Hippocampal formation (tissue), 2 donors: ENCODE measurements at places on chromosomes 5 and 9.

DNA sequence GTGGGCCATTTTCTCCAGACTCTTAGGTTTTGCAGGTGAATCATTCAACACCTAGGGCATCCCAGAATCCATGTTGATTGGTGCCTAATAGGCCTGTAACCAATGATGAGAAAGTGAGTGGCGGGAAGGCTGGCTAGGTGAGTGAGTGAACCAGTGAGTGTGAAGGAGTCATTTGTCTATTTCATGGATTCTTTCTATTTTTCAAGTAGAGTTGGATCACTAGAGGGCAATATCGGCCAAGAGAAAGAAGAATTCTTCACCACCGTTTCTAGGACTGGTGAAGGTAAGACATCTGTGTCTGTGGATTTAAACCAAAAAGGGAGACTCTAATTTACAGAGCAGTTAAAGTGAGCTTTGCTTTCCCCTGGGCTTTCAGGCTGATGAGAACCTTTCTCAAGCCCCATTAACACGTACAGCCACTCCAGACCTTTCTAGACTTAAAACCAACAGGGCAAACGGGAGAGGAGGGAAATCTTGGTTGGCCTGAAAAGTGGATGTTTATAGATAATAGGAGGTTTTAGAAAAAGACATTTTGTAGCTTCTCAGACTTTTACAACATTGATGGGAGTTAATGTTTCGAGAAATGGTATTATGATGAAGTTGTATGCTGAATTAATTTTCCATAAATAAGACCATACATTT lies 114.3 kb upstream of the IL12B start:
- peak; percentile 55 for DNase-seq

GRCh38 chr9:101184813-101185278 lies 156.3 kb downstream of the PLPPR1 start:
- DNase-seq = no peak

DNA sequence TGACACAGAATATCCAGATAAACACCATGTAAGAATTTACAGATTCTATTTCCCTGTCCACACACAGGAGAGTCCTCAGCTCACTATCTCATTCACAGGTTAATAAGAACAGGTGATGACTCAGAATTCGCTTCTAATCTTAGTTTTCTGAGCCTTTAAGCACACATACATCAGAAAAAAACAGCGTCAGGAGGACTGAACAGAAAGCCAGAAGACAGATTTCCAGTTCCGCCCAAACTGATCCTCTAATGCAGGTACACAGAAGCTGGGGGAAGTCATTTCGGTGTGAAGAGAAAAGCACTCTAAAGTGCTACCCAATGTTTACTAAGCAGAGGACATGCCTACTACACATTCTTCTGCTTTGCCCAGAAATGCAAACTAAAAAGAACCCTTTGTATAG lies 1.6 kb downstream of the CEMIP2 start:
- DNase-seq = no peak

GRCh38 chr5:14944996-14945395 lies 73.4 kb upstream of the ANKH start:
- DNase-seq = no peak

GRCh38 chr9:121661328-121661727 lies 9.9 kb downstream of the DAB2IP start:
- no peak for DNase-seq

- DNase-seq = no peak
These were observed 33.3 kb downstream of the MTRR start for GRCh38 chr5:7902201-7902600.

DNA sequence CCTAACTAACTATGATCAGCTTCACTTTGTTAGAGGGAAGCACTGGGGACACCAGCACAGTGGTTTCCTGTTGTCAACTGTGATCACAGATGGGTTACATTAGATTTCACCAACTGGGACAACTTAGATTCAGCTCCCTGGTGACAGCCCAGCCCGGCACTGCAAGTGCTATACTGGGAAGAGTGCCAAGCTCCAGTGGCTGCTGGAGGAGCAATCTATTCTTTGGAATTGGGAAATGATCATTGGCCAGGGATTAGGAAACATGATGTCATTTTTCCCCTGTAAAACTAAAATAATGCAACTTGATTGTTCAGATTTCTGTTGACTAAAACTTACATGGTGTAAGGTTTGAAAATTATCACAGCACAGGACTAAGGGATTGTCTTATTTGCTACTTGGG lies 33.2 kb downstream of the PTGR1 start:
- DNase-seq = no peak

- no peak for DNase-seq
These were observed 17.3 kb downstream of the MAMDC2 start for GRCh38 chr9:70060883-70061507.

DNA sequence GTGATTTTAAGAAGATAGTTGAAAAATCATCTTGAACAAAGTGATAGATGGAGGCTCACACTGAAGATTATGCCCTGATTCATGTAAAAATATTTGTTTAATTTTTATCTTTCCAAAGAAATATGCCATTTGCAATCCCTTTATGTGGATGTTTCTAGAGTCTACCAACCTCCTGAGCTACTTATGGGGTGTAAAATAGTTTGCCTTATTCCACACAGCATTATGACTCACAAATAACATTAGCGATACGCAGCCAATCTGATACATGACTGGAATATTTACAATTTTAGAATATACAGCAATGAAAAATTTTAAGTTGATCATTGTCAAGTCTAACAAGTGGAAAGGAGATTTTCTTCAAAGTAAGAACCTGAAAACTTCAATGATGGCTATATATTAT lies 327.5 kb downstream of the EDIL3 start:
- DNase-seq = no peak

DNA sequence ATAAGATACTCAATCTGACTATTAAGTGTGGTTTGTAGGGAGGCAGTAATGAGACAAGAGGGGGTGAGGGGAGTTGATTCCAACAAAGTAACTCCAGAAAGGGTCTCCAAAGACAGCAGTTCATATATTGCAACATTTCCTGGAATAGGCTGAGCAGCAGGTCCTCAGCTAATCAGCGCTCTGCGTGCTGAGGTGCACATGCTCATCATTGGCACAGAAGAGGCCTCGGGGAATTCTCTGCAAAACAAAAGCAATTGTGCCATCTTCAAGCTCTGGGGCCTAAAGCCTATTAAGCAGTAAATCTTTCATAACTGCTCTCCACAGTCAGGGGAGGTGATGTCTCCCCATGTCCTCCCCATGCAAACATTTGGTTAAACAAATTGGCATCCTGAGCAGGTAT lies 357.3 kb downstream of the SPOCK1 start:
- no peak for DNase-seq

GRCh38 chr9:71271602-71272001 lies 150.2 kb upstream of the TRPM3 start:
- no peak for DNase-seq

DNA sequence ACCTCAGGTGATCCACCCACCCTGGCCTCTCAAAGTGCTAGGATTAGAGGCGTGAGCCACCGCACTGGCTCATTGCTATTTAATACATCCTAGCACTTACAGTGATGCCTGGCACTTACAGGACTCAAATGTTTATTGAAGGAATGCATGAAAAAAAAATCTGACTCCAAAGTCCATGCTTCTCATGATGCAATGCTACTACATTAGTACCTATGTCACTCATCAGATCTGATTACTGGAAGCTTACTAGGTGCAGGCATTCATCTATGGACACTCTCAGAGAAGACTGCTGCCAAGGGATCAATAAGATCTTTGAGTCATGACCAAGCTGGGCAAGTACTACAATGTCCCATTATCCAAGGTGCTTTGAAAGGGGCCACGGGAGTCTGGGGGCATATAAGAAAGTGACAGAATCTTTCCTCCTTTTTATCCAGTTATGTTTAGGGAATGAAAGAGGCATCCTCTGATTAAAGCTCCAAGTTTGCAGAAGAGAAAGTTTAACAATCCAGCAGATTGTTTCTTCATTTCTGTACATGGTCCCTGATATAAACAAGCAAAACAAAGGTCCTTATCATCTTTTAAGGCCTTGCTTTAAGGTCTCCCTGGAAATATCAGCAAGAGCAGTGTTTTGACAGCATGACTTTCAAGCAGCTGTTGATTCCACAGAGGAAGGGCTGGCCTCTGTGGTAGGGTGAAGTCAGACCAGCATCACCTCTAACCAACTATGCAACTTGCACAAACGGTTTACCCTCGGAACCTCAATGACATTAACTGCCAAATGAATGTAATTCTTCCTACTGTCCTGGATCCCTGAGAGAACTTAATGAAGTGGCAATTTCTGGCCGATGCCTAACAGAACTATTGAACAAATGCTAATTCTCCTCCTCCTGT lies 35.9 kb downstream of the ARPC5L start:
- no peak for DNase-seq

DNA sequence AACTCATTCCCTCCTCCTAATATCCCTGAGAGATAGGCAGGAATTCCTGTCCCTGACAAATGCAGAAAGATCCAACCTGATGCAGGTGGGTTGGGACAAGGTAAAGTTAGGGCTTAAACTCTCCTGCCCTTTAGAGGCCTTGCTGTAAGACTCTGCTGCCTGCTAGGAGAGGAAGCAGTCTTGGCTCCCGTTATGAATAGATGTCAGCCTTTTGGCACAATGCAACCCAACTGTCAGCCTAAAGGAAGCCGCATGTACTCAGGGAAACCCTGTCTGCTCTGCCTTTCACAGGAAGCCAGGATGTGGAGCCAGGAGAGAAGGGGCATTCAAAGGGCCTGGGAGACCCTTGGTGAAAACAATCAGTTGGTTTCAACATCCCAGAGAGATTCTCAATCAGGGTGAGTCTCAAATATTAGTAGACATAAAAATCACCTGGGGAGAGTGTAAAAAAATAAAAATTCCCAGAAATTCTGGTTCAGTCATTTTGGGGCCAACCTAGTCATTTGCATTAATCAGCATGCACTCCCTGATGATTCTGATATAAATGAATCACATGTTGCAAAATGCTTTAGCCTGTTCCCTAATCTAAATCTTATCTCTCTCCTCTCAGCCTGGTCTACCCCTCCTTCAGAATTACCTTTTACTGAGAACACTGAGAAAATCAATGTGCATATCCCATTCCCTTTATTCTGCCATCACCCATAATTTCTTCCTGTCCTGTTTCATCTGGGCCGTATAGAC lies 136.2 kb upstream of the TRIM32 start:
- DNase-seq = no peak

GRCh38 chr5:40904994-40905306 lies 4.3 kb upstream of the C7 start:
- no peak for DNase-seq

DNA sequence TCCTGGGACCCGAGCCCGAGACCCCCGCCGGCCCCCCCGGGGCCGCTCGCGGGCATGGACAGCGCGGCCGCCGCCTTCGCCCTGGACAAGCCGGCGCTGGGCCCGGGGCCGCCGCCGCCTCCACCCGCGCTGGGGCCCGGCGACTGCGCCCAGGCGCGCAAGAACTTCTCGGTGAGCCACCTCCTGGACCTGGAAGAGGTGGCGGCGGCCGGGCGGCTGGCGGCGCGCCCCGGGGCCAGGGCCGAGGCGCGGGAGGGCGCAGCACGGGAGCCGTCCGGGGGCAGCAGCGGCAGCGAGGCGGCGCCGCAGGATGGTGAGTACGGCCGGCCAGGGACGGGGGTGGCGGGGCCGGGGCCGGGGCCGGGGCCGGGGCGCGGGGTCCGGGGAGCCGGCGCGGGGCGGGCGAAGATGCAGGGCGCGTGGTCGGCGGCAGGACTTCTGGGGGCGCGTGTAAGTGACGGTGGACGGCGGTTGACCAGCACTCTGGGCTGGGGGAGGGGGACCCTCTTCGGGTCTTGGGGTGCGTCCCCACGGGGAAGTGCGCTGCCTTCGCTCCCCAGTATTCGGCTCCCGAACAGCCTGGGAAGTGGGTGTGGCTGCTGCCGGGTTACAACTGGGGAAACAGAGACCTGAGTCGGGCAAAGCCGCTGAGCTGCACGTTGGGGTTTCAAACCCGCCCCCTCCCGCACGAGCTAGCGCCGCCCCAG lies 520 bp downstream of the PRRX2 start:
- no peak for DNase-seq

GRCh38 chr9:85484235-85484634 lies 257.5 kb downstream of the AGTPBP1 start:
- DNase-seq = no peak

GRCh38 chr5:38071831-38072694 lies 186.3 kb upstream of the EGFLAM start:
- DNase-seq = no peak

GRCh38 chr5:126926187-126926586 lies 104.2 kb downstream of the MARCHF3 start:
- no peak for DNase-seq

GRCh38 chr5:168332042-168332441 lies 40.6 kb downstream of the WWC1 start:
- no peak for DNase-seq

DNA sequence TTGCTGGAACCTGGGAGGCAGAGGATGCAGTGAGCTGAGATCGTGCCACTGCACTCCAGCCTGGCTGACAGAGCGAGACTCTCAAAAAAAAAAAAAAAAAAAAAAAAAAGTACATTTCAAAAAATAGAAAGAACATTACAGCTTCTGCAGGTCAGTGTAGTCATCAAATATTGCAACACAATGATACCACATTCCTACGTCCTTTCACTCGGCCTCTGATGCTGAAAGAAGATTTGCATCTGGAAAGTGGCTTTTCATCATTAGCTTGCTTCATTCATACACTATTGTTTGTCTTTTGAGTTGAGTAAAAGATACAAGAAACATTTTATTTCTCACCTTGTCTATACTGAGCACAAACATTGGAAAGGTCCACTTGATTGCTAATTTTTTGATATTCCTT lies 59.6 kb upstream of the CPLANE1 start:
- DNase-seq = no peak

GRCh38 chr9:116081435-116082115 lies 72.0 kb upstream of the PAPPA start:
- DNase-seq = no peak

GRCh38 chr9:19922476-19923118 lies 133.8 kb upstream of the SLC24A2 start:
- peak; percentile 50 for DNase-seq

GRCh38 chr9:3088219-3088618 lies 244.3 kb upstream of the PUM3 start:
- no peak for DNase-seq

- no peak for DNase-seq
These were observed 46.3 kb downstream of the PAM start for GRCh38 chr5:102801371-102801770.

GRCh38 chr5:148659641-148660345 lies 5.5 kb upstream of the HTR4 start:
- no peak for DNase-seq

GRCh38 chr5:143635146-143635752 lies 176.7 kb upstream of the HMHB1 start:
- no peak for DNase-seq

DNA sequence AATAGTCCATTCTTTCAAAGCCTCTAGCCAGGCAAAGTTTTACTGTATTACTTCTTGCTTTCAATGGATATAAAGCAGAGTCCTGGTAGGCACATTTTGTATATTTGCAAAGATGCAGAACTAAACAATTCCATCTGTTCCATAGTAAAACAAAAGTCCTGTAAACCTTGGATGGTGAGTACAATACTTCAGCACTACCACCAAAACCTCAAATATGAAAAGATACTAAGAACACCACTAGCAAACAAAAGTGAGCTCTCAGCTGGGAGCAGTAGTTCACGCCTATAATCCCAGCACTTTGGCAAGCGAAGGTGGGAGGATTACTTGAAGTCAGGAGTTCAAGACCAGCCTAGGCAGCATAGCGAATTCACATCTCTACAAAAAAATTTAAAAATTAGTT lies 195.0 kb downstream of the MSX2 start:
- no peak for DNase-seq
